ENCODE measurements at places on chromosomes 4 and X.
A peak's percentile ranks its signal among the peaks of the same experiment; 100 is the strongest.

- no peak for DNase-seq
Observed at GRCh38 chr4:185204238-185204910, 574 bp upstream of the CFAP97 start.

DNA sequence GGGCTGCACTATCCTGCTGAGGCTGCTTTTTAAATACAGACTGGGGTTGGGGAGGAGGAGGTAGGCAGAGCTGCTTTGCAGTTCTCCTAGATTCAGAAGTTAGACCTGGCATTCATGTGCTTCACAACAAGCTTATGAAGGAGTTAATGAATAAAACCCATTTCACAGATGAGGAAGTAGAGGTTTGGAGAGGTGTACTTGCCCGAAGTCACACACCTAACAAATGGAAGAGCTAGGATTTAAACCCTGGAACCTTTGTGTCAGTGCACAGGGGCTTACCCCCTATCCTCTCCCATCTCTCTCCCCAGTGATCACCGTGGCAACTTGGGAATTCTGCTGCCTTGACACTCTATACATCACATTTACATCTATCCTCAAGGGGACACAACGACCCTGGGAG, 3.6 kb upstream of the MTM1 start:
- DNase-seq, result no peak

DNA sequence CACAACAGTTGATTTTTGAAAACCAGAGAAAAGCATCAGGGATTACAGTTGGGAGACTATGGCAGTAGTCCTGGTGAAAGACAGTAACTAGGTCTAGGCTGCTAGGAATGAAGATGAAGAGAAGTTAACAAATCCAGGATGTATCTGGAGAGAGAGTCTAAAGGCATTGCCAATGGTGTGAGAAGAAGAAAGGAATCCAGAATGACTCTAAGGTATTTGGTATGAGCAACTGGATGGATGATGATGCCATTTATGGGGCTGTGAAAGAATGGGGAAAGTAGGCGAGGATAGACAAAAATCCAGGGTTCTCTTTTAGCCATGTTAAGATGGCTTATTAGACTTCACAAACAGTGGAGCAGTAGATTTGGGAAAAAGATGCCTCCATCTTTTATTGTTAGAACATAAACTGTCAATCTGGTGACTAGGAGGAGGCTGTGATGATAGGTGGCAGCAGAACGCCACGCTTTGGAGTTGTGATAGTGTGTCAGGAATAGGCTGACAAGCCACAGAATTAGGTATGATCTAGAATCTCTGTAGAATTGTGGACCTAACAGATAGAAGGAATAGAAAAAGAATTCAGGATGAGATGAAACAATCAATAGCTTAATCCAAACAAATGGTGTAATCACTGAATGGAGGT, 27.3 kb upstream of the JADE1 start:
- DNase-seq, result peak; percentile 8

GRCh38 chrX:154443479-154443910, 446 bp upstream of the FAM50A start:
- no peak for DNase-seq

GRCh38 chr4:43607827-43608461, 715.4 kb downstream of the GRXCR1 start:
- DNase-seq, result no peak

- DNase-seq, result no peak
Observed at GRCh38 chr4:85701861-85702321, 226.9 kb downstream of the ARHGAP24 start.

- no peak for DNase-seq
Observed at GRCh38 chrX:139882299-139882698, 50.6 kb downstream of the ATP11C start.

DNA sequence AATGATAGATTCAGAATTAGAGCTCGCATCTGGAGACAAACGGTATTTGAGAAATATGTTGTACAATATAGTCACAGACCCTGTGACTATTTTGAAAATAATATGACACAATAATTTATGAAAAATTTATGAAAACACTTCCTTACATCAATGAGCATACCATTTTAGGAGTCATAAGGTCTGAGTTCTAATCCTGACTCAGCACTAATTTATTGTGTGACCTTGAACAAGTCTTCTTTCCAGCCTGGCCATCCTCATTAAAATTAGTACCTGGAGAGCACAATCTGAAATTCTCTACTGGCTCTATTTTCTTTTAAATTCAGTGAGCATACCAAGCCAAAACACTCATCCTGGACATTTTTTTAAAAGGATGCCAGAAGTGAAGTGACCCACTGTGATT, 622.3 kb downstream of the SMARCA1 start:
- no peak for DNase-seq

DNA sequence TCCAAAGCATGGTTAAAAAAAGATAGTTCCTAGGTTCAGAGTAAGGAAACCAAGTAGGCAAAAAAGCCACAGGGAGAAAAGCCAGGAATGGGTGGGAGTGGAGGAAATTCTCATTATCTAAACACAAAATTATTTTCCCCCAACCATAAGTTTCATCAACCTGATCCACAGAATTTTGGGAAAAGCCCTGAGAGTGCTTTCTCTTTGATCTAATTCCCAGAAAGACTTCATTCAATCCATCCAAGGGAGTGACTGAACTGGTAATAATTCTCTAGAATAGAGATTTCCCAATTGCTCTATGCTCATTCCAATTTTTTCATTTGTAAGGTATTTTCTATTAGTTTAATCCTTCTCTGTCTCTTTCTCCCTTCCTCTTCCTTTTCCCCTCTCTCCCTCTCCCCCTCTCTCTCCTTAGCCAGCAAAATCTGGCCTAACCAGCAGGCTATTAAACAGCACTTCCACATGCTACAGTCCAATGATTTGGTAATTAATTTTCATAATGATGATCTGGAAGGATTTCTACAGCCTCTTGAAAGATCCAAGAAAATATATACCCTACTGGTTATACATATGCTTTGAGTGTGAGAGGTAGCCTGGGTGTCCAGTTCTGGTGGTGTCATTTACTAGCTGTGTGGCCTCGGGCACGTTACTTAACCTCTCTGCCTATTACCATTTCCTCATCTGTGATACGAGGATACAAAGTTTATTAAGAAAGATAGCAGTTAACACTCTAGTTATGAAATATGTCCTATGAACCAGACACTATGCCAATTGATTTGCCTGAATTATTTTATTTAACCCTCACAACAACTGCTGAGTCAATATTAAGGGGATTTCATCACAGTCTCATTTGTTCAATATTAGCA, 251.5 kb upstream of the RASGEF1B start:
- DNase-seq, result no peak

- no peak for DNase-seq
Observed at GRCh38 chr4:26748811-26749210, 111.8 kb upstream of the STIM2 start.

- no peak for DNase-seq
Observed at GRCh38 chr4:186097386-186097785, 7.1 kb upstream of the FAM149A start.

DNA sequence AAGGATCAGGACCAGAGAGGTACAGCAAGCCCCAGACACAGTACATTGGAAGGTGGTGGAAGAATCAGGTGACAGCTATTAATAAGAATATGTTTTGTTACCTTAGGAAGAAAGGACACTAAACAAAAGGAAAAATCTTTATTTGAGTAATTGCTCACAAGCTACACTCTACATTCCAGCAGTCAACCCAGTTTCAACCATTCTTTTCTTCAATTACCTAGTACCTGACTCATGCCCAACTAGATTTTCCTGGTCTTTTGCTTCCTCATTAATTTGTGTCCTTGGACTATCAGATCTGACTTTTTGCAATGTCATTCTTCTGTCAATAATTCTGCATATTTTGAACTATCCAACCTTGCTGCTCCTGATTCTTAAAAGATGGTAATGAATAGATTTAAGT, 22.5 kb upstream of the GLRA2 start:
- DNase-seq, result no peak
